ENCODE measurements at places on chromosomes 4 and X.

- DNase-seq = no peak
Observed at GRCh38 chr4:41573502-41574001, 35.6 kb downstream of the LIMCH1 start.

- DNase-seq = no peak
Observed at GRCh38 chrX:37314531-37314930, 34.6 kb upstream of the PRRG1 start.

- no peak for DNase-seq
Observed at GRCh38 chr4:161894493-161895167, 269.2 kb downstream of the FSTL5 start.

GRCh38 chr4:20249333-20249732 lies 2.4 kb upstream of the SLIT2 start:
- DNase-seq = peak; percentile 44

- no peak for DNase-seq
Observed at GRCh38 chr4:632926-633325, 7.6 kb downstream of the PDE6B start.

DNA sequence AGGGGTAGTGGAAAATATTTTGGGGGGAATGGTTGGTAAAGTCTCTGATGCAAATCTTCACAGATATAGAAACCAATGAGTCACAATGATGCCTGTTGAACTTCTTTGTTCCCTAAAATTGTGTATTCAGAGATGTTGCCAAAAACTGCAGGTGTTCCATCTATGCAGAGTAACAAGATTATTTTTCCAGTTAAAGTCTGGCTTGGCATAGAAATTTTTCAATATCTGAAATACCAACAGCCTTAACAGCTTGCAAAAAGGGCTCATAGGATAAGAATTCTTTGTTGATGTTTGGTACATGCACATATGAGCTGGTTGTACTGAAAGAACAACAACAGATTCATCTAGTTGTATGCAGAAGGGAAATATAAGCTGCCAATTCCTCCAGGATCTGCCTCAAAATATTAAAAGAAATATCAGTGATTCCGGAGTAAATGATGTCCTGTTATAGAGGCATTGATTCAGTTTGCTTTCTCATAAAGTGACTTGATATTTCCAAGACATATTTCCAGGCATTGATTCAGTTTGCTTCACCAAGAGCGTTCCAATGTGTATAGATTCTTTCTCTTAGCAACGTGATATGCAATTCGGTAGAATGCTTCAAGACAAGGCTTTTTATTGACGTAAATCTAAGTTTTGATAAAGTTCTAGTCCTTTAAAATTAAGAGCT lies 564.4 kb downstream of the TMA16 start:
- DNase-seq = no peak

DNA sequence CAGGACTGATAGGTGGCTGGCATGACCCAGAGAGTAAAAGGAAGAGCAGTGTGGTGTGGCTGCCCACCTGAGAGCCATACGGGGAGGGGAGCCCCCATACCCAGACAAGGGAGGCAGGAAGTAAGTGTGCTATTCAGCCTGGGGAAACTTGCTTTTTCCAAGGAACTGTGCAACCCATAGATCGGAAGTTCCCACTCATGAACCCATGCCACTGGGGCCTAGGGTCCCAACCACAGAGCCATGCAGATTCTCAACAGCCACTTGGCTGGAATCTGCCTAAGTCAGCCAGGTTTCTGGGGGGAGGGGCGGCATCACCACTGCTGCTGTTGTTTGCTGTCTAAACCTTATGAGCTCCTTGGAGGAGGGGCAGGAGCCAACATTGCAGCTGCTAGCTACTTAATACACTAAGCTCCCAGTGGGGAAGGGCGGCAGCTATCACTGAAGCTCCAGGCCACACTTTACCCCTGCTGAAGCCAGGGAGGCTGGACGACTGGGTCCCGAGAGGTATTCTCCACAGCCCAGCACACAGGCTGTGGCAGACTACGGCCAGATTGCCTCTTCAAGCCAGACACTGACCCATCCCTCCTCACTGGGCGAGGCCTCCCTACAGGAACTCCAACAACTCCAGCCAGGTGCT lies 410.4 kb downstream of the INPP4B start:
- DNase-seq = no peak
